ENCODE measurements at places on chromosomes 11 and 22.

GRCh38 chr11:8948886-8949285 is 6.1 kb upstream of the ASCL3 start:
- DNase-seq, result no peak

DNA sequence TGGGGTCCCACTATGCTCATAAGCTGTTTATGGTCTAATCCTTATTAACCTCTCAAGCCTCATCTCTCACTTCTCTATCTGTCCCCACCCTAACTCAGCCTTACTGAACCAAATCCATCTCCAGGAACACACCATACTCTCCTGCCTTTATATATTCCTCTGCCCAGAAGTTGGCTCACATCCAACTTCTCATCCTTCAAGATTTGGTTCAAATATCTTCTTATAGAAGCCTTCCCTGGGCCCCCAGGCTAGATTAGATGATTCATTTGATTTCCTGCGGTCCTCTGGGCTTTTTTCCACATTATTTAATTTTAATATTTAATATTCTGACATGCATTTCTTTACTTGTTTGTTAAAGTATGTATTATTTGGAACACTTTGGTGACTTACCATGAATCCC is 23.2 kb downstream of the MEI1 start:
- no peak for DNase-seq

DNA sequence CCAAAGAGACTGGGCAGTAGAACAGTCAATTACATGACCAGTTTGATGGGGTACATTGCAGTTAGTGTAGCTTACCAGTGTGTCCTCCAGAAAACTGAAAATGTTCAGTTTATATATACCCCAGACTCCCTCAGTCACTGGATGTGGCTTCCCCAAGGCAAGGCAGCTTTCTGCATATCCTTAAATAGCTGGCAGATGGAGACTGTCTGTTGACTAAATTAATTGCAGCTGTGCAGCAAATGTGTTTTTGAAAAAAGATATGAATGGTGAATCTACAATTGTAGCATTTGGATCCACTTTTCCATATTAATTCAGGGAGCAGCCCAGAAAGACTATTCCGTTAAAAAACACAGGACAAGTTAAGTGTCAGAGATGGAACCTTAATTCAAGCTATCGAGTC is 565.1 kb upstream of the CCDC179 start:
- no peak for DNase-seq

DNA sequence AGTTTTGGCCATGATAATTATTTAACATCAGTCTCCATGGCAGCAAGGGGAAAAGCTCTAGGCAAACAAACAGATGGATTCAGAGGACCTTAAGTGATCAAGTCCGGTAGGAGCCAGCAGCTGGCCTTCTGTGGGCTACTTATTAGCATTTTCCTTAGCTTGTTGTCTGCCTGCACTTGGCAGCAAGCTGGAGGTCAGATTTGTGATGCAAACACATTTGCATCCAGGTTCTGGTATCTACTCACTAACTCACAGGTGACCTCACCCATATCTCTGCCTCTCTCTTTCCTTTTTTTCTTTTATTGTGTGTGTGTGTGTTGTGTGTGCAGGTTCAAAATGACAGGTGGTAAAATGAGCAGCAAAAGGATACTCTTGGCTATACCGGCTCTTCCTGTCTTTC is 32.3 kb downstream of the ARHGAP42 start:
- DNase-seq, result no peak

GRCh38 chr11:68200639-68201038 is 12.5 kb downstream of the KMT5B start:
- DNase-seq, result no peak

- no peak for DNase-seq
These were observed 25.7 kb upstream of the BLID start for GRCh38 chr11:122141725-122142124.

- DNase-seq, result no peak
These were observed 360.6 kb downstream of the BRD1 start for GRCh38 chr22:49466878-49467595.

- DNase-seq, result no peak
These were observed 36.4 kb upstream of the TH start for GRCh38 chr11:2207773-2208621.

GRCh38 chr11:86955361-86956120 is at the start of gene FZD4:
TSS of gene FZD4 (minus strand) at chr11:86955395. CDS start at chr11:86955085, 310 bp downstream.
- peak; percentile 95 for DNase-seq

- no peak for DNase-seq
These were observed 607 bp downstream of the MRPL11 start for GRCh38 chr11:66437979-66438503.

- DNase-seq, result no peak
These were observed 26.3 kb downstream of the SYTL2 start for GRCh38 chr11:85784480-85785265.

GRCh38 chr11:2673871-2674471 is 25.8 kb downstream of the KCNQ1OT1 start:
- DNase-seq, result no peak

- DNase-seq, result no peak
These were observed 29.7 kb upstream of the PICK1 start for GRCh38 chr22:38027487-38027886.

DNA sequence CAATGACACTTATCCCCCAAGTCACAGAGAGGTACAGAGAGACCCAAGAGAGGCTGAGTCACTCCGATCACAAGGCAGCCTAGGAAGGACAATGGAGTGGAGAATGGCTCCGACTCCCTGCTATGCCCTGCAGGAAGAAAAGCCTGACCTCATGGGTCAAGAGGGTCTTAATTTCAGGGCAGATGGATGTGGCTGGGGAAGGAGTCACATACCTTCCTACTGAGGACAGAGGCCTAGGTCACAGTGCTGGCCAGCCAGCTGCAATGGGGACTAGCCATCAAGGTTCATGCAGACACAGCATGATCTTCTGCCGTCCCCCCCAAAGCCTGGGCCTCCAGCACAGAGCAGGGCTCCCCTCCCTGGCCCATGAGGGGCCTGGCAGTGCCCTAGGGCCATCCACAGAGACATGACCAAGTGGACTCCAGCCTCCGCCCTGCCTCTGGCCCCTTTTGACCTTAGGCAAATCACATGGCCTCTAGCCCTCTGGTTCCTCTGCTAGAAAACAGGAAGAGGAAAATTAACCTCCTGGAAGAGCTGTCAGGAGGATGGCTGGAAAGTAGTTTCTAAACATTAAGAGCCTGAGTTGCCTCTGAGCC is 1.8 kb downstream of the ARRB1 start:
- DNase-seq, result no peak

DNA sequence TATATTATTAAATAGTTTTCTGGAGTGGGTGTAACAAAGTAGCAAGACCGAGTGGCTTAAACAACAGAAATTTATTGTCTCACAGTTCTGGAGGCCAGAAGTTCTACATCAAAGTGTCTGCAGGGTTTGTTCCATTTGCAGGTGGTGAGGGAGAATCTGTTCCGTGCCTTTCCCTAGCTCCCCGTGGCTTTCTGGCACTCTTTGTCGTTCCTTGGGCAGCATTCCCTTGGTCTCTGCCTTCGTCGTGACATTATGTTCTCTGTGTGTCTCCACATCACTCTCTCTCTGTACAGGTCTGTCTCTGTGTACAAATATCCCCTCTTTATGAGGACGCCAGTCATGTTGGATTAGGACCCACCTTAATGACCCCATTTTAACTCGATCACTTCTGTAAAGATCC is 38.2 kb downstream of the LDLRAD3 start:
- no peak for DNase-seq

DNA sequence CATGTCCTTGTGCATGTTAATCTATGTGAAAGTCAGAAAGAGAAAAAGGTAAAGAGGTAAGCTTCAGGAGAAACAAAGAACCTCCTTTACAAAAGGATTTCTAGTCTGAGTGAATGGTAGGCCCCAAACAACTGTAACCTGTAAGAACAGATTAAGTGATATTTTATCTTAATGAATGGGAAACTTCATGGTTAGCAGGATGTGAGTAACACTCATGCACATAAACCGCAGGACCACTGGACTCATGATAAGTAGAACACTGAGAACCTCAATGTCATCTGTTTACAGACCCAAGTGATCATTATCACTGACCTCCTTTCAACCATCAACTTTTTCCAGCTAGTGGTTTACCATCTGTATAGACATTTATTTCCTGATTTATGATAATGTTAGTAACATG is 19.9 kb downstream of the OR8G5 start:
- DNase-seq, result no peak

- no peak for DNase-seq
These were observed 113.1 kb upstream of the ARHGAP42 start for GRCh38 chr11:100573911-100574513.

GRCh38 chr11:32231909-32232493 is 141.1 kb downstream of the RCN1 start:
- peak; percentile 46 for DNase-seq

- DNase-seq, result no peak
These were observed 96.1 kb upstream of the BID start for GRCh38 chr22:17870407-17870806.

- DNase-seq, result no peak
These were observed 35.1 kb downstream of the WT1 start for GRCh38 chr11:32400196-32400595.

GRCh38 chr11:29527391-29527936 is 489.4 kb downstream of the KCNA4 start:
- no peak for DNase-seq

GRCh38 chr11:130522284-130522961 is 74.0 kb downstream of the ADAMTS15 start:
- no peak for DNase-seq

GRCh38 chr22:35783943-35784614 is 66.4 kb downstream of the APOL5 start:
- no peak for DNase-seq

GRCh38 chr22:47599753-47600152 is 837.3 kb downstream of the TBC1D22A start:
- no peak for DNase-seq

DNA sequence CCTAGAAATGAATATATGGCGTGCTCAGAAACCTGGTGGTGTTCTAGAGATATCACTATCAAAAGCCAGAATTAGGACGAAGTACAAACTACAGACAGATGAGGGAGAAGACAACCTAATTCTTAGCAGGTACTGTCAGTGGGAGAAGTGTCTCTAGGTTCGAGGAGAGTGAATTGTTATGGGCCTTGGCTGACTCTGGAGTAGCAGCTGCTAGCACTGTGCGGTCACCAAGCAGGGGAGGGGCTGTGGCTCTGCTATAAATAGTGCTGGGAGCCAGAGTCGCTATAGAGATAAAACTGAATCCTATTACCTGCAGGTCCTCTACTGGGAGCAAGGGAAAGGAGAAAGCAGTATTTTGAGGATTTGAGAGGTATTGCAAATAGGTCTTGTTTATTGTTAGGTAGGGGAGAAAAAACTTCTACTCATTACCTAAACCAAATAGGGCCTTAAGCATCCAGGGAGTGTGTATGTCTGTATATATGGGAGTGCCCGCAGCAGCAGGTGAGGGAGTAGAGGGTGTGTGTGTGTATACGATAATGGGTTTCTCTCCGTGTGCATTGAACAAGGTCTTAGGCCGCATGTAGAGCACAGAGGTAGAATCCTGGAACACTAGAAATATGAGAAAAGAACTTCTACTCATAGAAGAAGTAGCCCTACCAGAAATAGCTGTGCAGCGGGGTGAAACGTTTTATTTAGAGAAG is 2.2 kb downstream of the MADD start:
- peak; percentile 56 for DNase-seq

- no peak for DNase-seq
These were observed 25.0 kb upstream of the TMPRSS5 start for GRCh38 chr11:113730887-113731726.

GRCh38 chr11:107928767-107929507 is 689 bp downstream of the RAB39A start:
- peak; percentile 41 for DNase-seq
